KBM-7 (cell line): ENCODE measurements at places on chromosomes 13 and 19.

DNA sequence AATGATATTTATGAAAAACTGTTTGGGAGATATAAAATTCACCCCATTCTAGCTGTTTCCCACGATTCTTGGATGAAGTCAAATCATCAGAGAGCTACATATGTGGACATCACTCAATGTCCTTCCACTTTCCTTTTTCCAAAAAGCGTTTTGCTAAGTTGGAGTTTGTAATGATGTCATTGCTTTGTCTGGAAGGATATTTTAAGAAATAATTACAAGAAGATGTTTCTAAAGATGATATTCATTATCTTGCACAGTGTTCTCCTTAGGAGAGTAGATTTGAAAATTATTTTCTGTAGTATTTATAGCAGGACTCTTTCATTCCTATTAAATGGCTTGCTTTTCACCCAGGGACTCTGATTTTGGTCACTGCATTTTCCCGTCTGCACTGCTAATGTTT lies 851.2 kb downstream of the EFNB2 start:
- DNase-seq = no peak

DNA sequence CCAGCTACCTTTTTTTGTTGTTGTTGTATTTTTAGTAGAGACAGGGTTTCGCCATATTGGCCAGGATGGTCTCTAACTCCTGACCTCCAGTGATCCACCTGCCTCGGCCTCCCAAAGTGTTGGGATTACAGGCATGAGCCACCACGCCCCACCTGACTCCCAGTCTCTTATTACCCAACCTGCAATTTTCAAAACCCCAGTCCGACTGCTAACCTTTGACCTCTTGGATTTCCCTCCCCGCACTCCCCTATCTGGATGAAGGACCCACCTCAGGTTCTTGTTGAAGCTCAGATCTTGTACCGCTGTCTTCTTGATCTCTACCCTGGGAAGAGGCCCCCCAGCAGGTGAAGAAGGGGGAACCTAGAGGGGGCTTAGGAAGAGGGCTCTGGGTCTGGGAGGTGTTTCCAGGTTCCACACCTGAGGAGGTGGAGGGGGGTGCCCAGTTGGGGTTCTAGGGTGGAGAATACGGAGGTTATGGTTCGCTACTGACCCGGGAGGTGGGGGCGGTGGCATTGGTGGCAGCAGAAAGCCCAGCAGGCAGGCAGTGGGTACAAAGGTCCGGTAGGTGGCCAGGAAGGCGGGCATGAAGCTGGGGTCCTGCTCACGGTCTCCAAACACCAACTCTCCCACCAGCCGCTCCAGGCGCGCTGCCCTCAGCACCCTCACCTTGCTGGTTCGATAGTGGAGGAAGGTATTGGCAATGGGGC lies 2.6 kb downstream of the RGL3 start:
- DNase-seq = no peak

GRCh38 chr19:16895467-16896145 lies 6.8 kb downstream of the F2RL3 start:
- DNase-seq = no peak

GRCh38 chr13:50386541-50387050 lies 371.4 kb downstream of the KCNRG start:
- no peak for DNase-seq

DNA sequence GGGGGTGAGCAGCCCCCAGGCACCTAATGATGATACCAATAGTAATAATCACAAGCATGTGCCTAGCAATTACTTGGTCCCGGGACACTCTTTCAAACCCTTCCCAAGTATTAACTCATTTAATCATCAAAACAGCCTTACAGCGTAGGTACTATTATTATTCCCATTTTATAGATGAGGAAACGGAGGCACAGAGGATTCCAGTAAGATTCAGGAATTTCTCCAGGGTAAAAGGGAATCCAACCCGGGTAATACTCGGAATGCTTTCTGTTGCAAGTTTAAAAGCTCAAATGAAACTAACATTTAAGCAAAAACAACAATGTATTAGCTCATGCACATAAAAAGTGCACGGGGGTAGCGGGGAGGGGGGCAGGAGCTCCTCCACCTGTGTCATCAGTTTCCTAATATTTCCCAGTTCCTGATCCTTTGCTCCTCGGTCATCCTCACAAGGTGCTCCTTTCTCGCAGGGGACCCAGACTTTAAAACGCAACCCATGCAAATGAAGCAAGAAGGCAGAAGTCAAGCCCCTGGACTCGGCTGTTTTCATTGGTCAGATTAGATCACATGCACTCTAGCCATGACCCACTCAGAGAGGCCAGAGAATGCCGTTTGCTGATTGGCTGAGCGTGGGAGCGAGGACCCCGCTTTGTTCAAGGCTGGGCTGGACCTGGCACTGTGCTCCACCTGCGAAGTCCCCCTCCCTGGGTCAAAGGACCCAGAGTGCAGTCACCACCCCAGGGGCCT lies 38.3 kb upstream of the C19orf12 start:
- no peak for DNase-seq

- DNase-seq = no peak
These were observed 2.3 kb downstream of the DHRS12 start for GRCh38 chr13:51801631-51802099.

GRCh38 chr13:98300956-98301641 lies 124.0 kb upstream of the RNF113B start:
- DNase-seq = no peak

DNA sequence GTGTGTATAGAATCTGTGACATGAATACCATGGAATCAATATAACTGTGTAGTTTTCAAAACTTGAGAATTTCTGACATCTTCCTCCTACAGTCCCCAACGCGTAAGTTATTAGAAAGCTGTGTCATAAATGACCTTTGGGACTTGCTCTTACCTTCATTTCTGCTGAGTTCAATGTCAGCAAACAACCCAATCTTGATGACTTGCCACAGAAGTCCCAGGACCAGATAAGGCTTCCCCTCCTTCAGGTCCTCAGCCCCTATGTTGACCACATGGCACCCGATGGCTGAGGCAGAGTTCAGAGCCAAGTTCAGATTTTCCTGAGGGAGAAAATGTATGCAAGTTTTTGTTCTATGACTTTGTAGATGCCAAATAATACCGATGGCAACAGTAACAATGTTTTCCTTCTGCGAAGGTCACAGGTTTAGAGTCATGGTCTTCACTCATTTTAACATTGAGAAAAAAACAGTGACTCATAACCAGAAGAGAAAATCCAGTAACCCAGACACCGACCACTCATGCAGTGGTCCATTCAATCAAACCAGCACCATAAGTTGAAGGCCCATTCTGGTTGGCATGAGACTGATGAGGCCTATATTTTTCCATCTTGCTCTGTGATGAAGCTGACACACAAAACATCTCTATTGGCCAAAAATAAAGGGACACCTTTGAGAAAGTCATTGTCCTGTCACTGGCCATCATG lies 29.2 kb downstream of the LCP1 start:
- DNase-seq = no peak

- DNase-seq = no peak
These were observed 588.3 kb upstream of the SLITRK1 start for GRCh38 chr13:84470528-84470927.

- DNase-seq = no peak
These were observed 8.1 kb downstream of the PLK5 start for GRCh38 chr19:1532003-1532402.

GRCh38 chr13:37985281-37985680 lies 115.7 kb upstream of the TRPC4 start:
- DNase-seq = no peak

DNA sequence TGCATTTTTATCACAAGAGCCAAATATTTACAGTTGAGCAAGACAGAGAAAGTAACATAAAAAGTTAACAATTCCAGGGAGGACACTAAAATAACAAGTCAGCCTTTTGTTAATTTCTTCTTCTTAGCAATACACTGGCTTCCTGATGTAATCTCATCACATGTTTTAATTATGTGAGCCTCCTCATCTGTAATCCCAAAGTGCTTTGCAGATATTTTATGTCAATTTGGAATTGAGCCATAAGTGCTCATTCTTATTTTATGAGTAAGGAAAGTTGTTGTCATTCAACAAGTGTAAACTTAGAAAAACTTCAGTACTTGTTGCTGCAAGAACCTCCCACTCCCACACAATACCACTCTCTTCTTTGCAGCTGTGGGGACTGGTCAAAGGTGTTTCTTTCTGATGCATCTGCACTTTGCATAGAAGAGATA lies 223.6 kb downstream of the GPC6 start:
- DNase-seq = peak; percentile 55

DNA sequence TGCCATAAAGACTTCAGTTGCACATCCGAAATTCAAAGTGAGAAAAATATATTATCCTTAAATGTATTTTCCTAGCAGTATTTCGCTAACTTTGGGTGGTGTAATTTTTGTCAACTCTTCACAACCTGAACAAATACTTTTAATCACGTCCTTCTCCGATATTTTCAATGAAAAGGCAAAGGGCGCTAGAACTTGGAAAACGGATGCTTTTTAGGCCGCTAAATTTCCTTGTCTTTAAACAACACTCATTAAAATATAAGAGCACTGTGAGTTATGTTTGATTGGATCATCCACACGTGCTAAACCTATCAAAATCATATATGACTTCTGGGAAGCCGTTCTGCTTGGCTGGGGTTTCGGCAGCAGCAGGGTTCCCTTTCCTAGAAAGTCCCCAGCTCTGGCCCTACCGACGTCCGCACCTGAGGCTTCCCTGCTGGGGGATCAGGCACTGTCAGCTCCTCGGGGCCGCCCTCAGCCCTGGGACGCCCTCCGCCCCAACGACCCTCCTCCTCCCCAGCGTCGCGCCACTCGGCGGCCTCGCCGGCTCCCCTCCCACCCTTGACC lies 462 bp upstream of the MPHOSPH8 start:
- no peak for DNase-seq

GRCh38 chr13:100230769-100231149 lies 141.9 kb downstream of the PCCA start:
- no peak for DNase-seq

- DNase-seq = no peak
These were observed 661 bp downstream of the KCNJ14 start for GRCh38 chr19:48455908-48456562.

GRCh38 chr19:53951947-53952346 lies 10.8 kb upstream of the CACNG8 start:
- DNase-seq = no peak

DNA sequence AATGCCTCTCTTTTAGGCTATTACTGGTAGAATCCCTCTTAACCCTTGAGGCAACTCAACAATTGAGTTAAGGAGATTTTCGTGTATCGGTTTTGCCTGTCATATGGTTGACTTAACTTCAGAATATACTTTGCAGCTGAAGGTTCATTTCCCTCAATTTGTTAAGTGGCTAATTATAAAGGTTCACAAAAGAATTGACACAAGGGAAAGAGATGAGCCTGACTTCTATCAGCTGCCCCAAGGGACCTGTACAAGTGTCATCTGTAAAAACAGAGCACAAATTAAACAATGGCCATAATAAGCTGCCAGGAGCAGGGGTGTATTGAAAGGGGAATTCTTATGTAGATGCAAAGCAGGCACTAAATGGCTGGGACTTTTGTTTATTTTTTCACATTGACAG lies 334.8 kb upstream of the OBI1 start:
- DNase-seq = no peak

- DNase-seq = no peak
These were observed 35.1 kb downstream of the MICU2 start for GRCh38 chr13:21568854-21569253.

DNA sequence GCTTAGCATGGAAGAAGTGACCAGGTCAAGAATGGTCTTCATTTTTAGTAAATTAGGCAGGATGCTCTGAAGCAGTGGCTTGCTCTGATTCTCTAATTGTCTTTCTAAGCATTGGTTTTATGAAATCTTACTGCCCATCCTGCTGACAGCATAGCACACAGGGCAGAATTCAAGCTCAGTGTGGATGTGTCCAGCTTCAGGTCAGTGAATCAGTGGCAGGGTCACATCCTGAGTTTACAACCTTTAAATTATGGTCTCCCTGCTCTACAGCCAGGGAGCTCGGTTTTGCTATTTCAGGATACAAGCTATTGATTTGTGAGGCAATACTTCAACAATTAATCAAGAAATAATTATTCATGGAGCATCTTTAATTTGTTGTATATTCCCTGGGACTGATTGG lies 202.3 kb upstream of the RXFP2 start:
- no peak for DNase-seq

DNA sequence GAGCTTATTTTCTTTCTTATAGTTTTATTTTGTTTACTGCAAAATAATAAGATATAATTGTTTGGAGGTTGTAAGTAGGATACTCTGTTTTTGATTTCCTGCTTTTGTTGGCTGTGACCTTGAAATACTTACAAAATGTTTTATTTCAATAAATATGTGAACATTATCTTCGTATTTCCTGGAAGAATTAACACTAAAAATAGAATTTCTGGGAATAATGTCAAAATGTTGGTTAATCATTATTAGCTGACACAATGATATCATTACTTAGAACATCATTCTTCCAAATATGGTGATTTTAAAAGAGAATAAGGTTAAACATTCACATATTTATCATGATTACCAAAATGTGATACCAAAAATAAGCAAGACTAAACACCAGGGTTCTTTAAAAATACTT lies 1148.6 kb upstream of the PRR20A start:
- no peak for DNase-seq

DNA sequence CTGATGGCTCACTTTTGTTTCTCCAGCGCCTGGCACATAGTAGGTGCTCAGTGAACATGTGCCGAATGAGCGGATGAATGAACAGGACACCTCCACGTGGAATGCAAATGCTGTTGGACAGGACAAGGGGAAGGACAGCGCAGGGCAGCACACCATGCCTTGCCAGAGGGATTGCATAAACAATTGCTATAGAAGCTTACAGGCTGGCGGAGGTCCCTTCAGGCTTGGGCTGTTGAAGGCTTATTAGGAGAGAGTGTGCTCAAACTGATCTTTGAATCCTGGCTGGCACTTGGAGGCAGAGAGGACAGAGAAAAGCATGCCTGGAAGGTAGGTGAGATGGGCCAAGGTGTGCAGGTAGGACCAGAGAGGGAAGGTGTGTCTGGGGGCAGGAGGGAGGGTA lies 35.9 kb upstream of the ZNF536 start:
- no peak for DNase-seq

- no peak for DNase-seq
These were observed 4.0 kb downstream of the TCF3 start for GRCh38 chr19:1648459-1648849.

DNA sequence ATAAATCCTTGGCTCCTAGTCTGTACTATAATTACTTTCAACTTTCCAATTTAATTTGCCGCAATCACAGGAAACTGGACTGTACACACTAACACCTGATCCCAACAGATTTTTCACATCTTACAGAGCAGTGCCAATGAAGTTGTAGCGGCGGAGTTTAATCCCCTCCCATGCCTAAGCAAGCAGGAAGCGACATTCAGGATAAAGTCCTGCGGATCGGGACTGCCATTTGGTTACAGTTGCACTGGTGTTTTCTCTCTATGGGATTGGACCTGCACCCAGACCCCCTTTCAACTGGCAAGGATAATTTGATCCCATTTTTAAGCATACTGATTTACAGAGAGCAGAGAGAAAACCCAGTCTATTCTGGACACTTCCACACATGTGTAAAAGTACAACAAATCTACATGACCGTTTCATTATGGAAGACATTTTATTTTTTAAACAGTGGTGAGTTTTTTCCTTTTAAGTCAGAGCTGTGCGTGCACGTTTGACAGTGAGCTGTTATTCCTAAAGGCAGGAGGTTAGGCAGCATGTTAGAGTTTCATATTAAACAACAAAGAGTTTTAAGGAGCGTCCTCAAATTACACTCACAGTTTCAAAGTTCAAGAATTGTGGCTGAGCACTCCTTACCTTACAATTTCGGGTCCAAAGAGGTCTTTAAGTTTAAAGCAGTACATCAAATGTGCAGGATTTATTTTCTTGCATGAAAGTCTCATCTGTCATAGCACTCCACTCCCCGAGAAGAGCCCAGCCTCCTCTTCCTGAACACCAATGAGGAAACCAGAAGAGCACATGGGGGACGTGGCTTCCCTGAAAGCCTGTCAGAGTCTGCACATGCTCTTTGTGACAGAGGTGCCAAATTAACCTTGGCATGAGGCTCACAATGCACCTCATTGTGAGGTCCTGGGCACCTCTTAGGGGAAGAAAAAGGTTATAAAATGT lies 141.6 kb upstream of the RFC3 start:
- peak; percentile 43 for DNase-seq
